ENCODE measurements at places on chromosomes 1 and 21. TPM values are rescaled to one million over a fixed set of nuclear protein-coding genes. Genes with fewer than 3 reads are reported as not detected.
A peak's percentile ranks its signal among the peaks of the same experiment; 100 is the strongest.

GRCh38 chr1:183270541-183271141 is 84.6 kb downstream of the LAMC2 start:
- H3K4me3 ChIP-seq, result no peak overlapping the region
- no peaks in the 10 kb centered on the region for H3K36me3 ChIP-seq
- H3K4me1 ChIP-seq, result no peaks in the 10 kb centered on the region

- no peaks in the 10 kb centered on the region for H3K36me3 ChIP-seq
- H3K27me3 ChIP-seq, result no peaks in the 10 kb centered on the region
- H3K27ac ChIP-seq, result no peak overlapping the region
- H3K4me1 ChIP-seq, result peaks cover 3% of the 10 kb centered on the region
These were observed 2.8 kb upstream of the C1orf162 start for GRCh38 chr1:111471012-111471411.

Gene CATSPERE
- total RNA-seq, result 0.58 TPM

DNA sequence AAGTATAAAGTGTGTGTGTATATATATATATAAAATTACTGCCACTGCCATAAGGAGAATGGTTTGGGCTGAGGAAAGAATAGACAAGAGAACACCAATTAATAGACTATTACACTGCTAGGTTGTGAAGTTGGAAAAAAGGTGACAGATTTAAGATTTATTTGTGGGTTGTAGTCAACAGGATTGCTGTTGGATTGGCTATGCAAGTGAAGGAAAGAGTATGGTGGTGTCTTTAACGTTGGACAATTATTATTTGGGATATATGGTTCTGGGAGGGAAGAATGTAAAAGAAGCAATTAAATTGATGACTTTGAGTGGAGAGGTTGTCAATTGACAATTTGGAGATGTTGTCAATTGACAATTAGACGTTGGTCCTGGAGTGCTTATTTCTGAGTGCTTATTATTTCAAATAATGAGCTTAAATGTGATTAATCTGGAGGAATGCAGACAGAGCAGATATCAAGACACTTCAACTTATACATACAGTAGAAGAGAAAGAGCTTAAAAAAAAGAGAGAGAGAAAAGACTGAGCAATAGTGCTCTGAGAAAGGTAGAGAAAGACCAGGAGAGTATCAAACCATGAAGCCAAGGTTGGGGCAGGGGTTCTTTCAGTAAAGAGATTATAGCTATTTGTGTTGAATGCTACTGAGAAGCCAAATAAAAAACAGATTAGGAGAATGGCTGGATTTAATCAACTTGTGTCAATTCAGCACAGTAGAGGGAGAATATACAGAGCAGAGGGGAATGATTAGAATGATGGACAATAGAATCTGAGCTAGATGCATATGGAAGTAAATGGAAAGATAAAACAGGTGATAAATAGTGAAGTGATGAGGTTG is 9.7 kb downstream of the PTGS2 start:
- no peak overlapping the region for H3K27ac ChIP-seq
- no peak overlapping the region for H3K4me3 ChIP-seq

Gene USP1
- total RNA-seq, result 11.8 TPM

Gene NBPF6
- not detected for total RNA-seq

GRCh38 chr1:212583643-212584042 is 24.9 kb upstream of the ATF3 start:
- no peak for DNase-seq
- no peak overlapping the region for H3K4me3 ChIP-seq
- H3K27ac ChIP-seq, result no peak overlapping the region
- peaks cover 16% of the 10 kb centered on the region for H3K27me3 ChIP-seq

GRCh38 chr1:101520302-101520701 is 283.5 kb downstream of the S1PR1 start:
- no peaks in the 10 kb centered on the region for H3K4me1 ChIP-seq
- no peak overlapping the region for H3K27ac ChIP-seq
- H3K27me3 ChIP-seq, result no peaks in the 10 kb centered on the region
- no peak for DNase-seq
- H3K4me3 ChIP-seq, result no peak overlapping the region

Gene HSD3B1
- total RNA-seq, result not detected

- no peaks in the 10 kb centered on the region for H3K27me3 ChIP-seq
- no peak for DNase-seq
- no peak overlapping the region for H3K27ac ChIP-seq
- no peak overlapping the region for H3K4me3 ChIP-seq
These were observed 41.9 kb downstream of the NPHP4 start for GRCh38 chr1:5950201-5950895.

DNA sequence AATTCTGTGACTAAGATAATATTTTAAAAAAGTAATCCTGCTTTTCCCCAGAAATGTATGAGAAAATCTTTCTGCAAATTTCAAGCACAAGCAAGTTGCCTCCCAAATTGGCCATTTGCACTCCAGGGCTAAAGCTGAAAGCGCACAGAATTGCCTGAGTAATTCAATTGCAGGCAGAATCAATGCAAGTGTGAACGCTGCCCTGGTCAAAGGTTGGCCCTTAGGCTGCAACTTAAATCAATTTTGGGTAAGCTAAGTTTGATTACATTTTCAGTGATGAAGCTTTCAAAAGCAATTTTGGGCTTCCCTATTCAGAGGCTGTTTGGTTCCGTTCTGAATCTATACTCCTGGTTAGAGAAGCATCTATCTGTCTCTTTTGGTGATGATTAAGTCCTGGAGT is 501.8 kb upstream of the ZRANB2 start:
- no peak for DNase-seq
- no peak overlapping the region for H3K4me3 ChIP-seq
- no peaks in the 10 kb centered on the region for H3K36me3 ChIP-seq
- H3K4me1 ChIP-seq, result no peaks in the 10 kb centered on the region
- no peaks in the 10 kb centered on the region for H3K27me3 ChIP-seq

Gene DNM3
- 1.1 TPM for total RNA-seq

- no peaks in the 10 kb centered on the region for H3K36me3 ChIP-seq
- DNase-seq, result no peak
- H3K27ac ChIP-seq, result no peak overlapping the region
- H3K4me3 ChIP-seq, result no peak overlapping the region
These were observed 31.1 kb upstream of the RGS8 start for GRCh38 chr1:182715531-182715930.

- no peak for DNase-seq
- no peak overlapping the region for H3K4me3 ChIP-seq
- H3K27ac ChIP-seq, result no peak overlapping the region
- H3K27me3 ChIP-seq, result no peaks in the 10 kb centered on the region
These were observed 68.5 kb downstream of the MAP3K21 start for GRCh38 chr1:233395863-233396646.

Gene TAS1R3
- total RNA-seq, result not detected

DNA sequence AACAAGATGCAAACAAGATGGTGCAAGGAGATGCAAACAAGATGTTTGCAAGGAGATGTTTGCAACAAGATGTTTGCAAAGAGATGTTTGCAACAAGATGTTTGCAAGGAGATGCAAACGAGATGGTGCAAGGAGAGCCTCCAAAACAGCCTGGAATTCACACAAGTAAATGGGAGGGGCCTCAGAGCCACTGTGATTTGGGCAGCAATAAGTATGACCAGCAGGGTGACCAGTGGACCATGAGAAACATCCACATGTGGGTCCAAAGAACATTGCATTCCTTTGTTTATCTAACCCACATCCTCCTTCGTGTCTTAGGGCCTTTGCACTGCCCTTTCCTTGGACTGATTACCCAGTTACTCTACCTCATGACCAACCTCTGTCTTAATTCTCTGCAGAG is 162.9 kb downstream of the PLPP3 start:
- H3K4me1 ChIP-seq, result no peaks in the 10 kb centered on the region
- no peaks in the 10 kb centered on the region for H3K27me3 ChIP-seq
- H3K27ac ChIP-seq, result no peak overlapping the region
- no peak for DNase-seq

DNA sequence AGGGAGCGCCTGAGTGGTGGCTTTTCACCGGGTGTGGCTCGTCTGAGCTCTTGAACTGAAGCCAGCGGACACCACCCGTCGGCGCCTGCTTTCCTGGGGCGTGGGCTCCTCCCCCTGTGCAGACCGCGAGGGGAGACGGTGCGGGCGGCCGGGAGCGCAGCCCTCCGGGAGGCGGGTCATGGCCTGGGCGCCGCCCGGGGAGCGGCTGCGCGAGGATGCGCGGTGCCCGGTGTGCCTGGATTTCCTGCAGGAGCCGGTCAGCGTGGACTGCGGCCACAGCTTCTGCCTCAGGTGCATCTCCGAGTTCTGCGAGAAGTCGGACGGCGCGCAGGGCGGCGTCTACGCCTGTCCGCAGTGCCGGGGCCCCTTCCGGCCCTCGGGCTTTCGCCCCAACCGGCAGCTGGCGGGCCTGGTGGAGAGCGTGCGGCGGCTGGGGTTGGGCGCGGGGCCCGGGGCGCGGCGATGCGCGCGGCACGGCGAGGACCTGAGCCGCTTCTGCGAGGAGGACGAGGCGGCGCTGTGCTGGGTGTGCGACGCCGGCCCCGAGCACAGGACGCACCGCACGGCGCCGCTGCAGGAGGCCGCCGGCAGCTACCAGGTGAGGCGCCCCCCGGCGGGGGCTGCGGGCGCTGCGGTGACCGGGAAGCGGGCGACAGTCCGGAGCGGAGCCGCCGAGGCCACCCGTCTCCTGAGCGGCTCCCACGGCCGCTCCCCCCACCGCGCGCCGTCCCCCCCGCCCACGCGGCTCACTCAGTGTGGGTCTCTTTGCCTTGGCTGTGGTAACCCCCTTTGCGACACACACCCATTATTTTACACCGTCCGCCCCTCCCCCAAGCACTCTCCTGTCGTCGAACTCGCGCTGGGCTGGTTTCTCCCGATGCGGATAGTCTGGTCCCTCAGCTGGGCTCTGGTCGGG is at the start of gene TRIM58:
Gene TRIM58, plus strand, starts transcription at position 119 of the 916 bp plus-strand sequence. Its CDS starts 60 bp downstream, at position 179.
- H3K27me3 ChIP-seq, result no peaks in the 10 kb centered on the region
- no peak within 1 kb of the TSS for H3K4me3 ChIP-seq
- no peaks in the 10 kb centered on the region for H3K36me3 ChIP-seq

DNA sequence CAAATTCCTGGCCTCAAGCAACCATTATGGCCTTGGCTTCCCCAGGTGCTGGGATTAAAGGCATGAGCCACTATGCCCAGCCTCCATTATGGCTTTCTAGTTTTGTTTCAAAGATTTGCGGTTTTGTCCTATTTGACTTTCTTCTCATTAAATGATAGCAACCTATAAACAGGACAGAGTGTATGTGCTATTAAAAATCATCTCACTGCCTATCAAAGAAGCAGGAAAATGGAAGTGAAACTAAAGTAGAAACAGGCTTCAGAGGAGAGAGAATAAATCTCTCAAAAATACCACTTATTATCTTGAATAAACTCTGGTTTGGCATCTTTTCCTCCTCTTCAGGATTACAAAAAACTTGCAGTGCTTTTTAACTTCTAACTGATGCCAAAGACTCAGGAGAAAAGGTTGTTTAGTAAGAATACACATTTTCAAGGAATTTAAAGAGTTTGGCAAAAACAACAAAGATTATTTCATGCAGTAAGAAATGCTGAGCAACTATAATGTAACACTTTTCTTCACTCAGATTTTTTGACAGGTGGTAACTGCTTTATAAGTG is 28.7 kb downstream of the ACBD3 start:
- no peaks in the 10 kb centered on the region for H3K4me1 ChIP-seq
- H3K4me3 ChIP-seq, result no peak overlapping the region
- H3K36me3 ChIP-seq, result peaks cover 68% of the 10 kb centered on the region
- DNase-seq, result no peak
- no peak overlapping the region for H3K27ac ChIP-seq

Gene SORT1
- 155 TPM for total RNA-seq

Gene TRIM45
- 2.4 TPM for total RNA-seq

- H3K27ac ChIP-seq, result peak overlapping the region; percentile 83
- DNase-seq, result no peak
These were observed 20.9 kb downstream of the STYXL2 start for GRCh38 chr1:167114725-167115124.

Gene CACNA1S
- 83.9 TPM for total RNA-seq

DNA sequence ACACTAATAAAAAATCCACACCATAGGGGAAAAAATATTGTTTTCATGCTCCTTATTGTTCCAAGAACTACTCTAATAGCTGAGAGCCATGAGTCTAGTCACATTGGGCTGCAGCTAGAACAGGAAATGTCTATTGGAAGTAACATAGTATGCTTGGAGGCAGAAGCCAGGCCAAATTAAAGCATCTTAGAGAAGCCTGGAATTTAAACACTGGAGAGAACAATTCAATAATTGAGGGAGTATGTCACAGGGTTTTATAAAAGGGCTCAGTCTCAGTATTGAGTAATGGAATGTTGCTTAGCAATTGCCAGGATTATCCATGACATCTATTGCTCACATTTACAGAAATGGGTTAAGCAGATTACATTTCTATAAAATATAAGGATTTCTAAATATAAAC is 471.3 kb downstream of the LMO4 start:
- H3K27me3 ChIP-seq, result no peaks in the 10 kb centered on the region
- no peaks in the 10 kb centered on the region for H3K4me1 ChIP-seq
- no peaks in the 10 kb centered on the region for H3K36me3 ChIP-seq
- H3K27ac ChIP-seq, result no peak overlapping the region
- H3K4me3 ChIP-seq, result no peak overlapping the region
- no peak for DNase-seq

GRCh38 chr1:8591569-8591968 is 225.9 kb downstream of the RERE start:
- H3K4me1 ChIP-seq, result peaks cover 22% of the 10 kb centered on the region
- H3K4me3 ChIP-seq, result no peak overlapping the region
- no peak for DNase-seq
- no peaks in the 10 kb centered on the region for H3K27me3 ChIP-seq
- H3K27ac ChIP-seq, result no peak overlapping the region

DNA sequence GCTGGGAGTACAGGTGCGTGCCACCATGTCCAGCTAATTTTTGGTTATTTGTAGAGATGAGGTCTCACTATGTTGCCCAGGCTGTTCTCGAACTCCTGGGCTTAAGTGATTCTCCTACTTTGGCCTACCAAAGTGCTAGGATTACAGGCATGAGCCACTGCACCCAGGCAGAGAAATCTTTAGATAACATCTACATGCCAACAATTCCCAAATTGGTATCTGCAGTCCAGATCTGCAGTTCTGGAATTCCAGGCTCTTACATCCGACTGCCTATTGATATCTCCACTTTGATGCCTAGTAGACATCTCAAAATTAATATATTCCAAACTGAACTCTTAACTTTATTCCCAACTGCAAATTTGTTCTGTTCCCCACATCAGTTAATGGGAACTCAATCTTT is 23.3 kb downstream of the INAVA start:
- H3K27me3 ChIP-seq, result no peaks in the 10 kb centered on the region
- H3K4me1 ChIP-seq, result no peaks in the 10 kb centered on the region
- DNase-seq, result no peak
- H3K27ac ChIP-seq, result no peak overlapping the region
- no peak overlapping the region for H3K4me3 ChIP-seq
- H3K36me3 ChIP-seq, result no peaks in the 10 kb centered on the region

DNA sequence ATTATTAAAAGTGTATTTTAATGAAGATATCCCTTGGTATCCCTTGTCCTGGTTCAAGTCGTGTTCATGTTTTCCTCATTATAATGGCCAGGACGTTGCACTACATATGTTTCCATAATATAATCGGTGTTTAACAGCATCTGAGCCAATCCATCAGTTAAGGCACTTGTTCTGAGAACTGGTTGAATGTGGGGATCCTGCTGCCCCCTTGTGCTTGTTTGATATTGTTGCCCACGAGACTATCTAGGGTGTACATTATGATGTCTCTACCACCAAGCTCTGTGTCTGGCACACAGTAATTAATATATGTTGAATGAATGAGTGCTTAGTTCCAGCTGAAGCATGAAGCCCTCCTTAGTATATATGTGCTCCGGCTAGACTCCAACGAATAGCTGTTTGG is 193.0 kb downstream of the CACNA1E start:
- no peaks in the 10 kb centered on the region for H3K36me3 ChIP-seq
- H3K4me1 ChIP-seq, result no peaks in the 10 kb centered on the region
- DNase-seq, result peak; percentile 10
- H3K4me3 ChIP-seq, result no peak overlapping the region
- no peaks in the 10 kb centered on the region for H3K27me3 ChIP-seq
- no peak overlapping the region for H3K27ac ChIP-seq

Measured in gastrocnemius medialis (tissue), 4 donors.